ENCODE measurements at places on chromosomes 2 and 18.
A peak's percentile ranks its signal among the peaks of the same experiment; 100 is the strongest.

DNA sequence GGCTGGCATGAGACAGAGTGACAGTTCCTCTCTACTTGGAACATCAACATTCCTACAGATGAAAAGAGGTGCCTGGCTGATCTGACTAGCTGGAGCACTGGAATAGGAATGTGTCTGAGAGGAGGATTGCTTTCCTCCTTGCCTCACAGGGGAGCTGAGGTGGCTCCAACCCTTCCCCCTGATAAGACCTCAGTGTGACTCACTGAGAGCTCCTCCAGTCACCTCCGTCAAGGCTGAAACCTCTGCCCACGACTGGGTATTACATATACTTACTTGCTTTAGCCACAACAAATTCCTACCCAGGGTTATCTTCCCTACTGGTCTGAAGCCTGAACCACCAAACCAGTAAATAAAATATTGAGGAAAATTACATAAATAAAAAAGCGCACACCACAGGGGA lies 342.7 kb upstream of the REG3G start:
- DNase-seq, result peak; percentile 35

GRCh38 chr2:45452866-45453265 lies 158.2 kb downstream of the SRBD1 start:
- peak; percentile 40 for DNase-seq

DNA sequence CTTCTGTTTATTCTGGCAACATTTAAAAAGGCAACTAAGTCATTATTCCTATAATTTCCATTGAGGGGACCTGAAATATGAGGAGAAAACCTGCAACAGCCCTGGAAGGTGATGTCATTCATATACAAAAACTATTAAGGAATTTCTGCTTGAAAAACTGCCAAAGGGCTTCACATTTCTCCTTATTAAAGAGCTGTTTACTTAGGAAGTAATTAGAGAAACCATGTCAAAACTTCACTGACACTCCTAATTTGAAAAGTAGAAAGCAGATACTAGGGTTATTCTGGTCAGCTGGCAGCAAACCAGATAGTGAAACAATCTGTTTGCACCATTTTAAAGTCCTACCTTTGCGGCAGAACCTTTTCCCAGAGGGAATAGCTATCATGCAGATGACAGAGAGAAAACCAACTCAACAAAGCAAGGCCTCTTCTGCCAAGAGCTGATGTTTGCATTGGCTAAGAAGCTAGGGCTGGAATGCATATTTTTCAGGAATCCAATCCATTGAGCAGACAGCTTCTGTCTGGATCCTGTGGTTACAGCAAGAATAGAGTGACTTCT lies 592.2 kb upstream of the SYT4 start:
- peak; percentile 58 for DNase-seq

- no peak for DNase-seq
Observed at GRCh38 chr2:172551271-172551670, 4.6 kb upstream of the PDK1 start.

DNA sequence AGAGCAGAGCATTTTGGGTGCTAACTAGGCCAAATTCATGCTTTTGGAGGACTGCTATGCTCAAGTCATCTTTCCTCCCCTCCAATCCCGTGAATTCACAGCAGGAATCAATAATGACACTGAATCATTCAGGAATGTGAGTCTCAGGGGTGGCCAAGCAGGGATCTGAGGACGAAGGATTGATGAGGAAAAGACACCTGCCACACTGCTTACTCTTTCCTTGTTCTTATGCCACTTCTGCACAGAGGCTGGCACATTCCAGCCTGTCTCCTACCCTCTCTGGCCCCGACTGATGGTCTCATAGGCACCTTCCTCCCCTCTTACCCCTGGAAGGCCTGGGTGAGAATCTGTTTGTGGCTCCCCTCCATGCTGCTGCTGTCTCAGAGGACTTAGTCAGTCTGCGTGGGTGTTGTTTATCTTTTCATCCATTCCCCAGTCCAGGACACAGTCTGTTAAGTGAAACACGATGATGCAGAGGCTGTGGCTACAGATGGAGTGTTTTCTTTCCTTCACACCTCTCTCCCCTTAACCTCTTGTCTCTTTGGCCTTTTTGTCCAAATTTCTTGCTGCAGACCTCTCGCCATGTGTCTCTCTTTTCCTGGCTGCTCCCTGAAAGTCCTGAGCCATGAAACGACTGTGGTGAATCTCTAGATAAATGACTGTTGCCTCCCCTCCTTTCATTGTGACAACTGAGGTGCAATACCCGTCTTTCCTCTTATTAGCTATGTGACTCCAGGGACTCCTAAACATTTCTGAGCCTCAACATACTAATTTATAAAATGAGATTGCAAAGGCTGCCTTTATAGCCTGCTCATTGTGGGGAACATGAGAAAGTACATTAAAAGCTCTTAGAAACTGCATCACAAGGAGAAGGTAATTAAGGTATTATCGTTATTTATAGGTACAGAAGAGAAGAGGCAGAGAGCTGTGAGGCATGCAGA lies 86.9 kb downstream of the RDH14 start:
- DNase-seq, result peak; percentile 53

DNA sequence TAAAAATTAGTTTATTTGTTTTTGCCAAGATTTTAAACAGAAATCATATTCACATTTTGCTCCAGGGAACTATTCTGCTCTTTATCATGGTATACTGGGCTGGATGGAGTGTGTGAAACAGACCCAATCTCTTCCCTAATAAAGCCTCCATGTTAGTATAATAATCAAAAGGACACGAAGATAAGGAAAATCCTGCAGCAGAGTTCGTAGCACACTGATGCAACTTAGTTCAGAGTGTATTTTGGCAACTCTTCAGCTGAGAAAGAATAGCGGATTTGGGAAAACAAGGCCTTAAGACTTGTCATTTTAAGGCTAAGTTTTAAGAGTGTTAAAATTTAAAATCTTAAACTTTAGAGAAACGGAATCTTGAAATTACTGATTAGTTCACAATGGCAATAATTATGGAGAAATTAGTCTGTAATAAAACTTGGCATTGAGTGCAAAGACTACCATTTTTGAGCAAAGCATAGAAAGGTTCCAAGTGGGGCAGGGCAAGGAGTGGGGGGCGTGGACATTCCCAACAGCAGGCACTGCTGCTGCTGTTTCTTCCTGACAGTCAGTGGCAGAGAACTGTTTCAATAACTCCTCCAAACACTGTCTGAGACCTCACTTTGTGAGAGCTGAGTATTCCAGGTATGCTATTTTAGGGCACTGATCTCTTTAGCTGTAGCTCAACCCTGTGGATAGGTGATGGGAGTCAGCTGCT lies 225.0 kb downstream of the HRH4 start:
- DNase-seq, result no peak

GRCh38 chr2:219252900-219253752 lies at the start of gene TUBA4B:
Gene TUBA4B, plus strand, starts transcription at chr2:219253243. Its CDS starts 165 bp downstream, at chr2:219253408.
- peak; percentile 79 for DNase-seq

DNA sequence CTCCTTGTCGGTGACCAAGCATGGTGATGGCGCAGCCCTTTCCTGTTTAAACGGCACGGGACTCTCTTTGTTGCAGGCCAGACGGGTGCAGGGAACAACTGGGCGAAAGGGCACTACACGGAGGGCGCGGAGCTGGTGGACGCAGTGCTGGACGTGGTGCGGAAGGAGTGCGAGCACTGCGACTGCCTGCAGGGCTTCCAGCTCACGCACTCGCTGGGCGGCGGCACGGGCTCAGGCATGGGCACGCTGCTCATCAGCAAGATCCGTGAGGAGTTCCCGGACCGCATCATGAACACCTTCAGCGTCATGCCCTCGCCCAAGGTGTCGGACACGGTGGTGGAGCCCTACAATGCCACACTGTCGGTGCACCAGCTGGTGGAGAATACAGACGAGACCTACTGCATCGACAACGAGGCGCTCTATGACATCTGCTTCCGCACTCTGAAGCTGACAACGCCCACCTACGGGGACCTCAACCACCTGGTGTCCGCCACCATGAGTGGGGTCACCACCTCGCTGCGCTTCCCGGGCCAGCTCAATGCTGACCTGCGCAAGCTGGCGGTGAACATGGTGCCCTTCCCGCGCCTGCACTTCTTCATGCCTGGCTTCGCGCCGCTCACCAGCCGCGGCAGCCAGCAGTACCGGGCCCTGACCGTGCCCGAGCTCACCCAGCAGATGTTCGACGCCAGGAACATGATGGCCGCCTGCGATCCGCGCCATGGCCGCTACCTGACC lies 17.1 kb downstream of the TUBB6 start:
- DNase-seq, result no peak

Measured in M059J (cell line).